ENCODE measurements at places on chromosomes 6 and 20.

DNA sequence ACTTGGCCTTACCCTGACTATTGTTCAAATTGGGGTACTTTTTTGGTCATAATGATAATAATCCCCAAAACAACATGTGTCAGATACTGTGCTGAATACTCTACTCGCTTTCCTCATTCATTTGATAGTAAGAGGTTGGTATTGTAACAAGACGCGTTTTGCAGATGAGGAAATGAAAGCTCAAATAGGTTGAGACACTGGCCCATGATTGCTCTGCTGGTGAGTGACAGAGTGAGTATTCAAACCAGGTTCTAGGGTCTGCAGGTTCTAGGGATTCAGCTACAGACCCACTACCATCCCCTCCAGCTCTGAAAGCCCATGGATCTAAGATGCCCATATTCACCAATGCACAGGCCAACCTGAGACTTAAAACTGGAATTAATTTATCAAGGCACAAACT, 1.3 kb upstream of the ENPP4 start:
- no peak for DNase-seq

- no peak for DNase-seq
Measured at GRCh38 chr6:56771189-56771588, 128.5 kb upstream of the DST start.

- no peak for DNase-seq
Measured at GRCh38 chr6:100449239-100449691, 15.5 kb downstream of the SIM1 start.

DNA sequence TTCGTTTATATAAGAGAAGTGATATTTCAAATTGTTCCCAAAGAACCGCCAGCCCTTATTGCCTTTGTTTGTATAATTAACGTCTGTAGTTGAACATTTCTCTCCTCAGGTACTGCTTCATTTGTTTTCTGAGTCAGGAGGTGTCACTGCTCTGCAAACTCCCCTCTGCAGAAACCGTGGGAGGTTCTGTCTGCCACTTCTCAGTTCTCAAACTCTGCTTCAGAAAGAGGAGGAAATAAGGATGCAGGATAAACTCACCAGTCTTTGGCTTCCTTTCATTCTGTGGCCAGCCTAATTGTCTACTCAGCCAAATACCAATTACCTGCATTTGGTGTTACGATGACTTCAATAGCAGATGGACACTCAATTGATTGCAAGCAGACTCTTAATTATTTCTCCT, 149.8 kb downstream of the PAK5 start:
- DNase-seq, result no peak

GRCh38 chr6:149445095-149445466, 39.7 kb downstream of the ZC3H12D start:
- DNase-seq, result no peak

- DNase-seq, result peak; percentile 65
Measured at GRCh38 chr6:33312361-33313104, 1.3 kb downstream of the TAPBP start.

DNA sequence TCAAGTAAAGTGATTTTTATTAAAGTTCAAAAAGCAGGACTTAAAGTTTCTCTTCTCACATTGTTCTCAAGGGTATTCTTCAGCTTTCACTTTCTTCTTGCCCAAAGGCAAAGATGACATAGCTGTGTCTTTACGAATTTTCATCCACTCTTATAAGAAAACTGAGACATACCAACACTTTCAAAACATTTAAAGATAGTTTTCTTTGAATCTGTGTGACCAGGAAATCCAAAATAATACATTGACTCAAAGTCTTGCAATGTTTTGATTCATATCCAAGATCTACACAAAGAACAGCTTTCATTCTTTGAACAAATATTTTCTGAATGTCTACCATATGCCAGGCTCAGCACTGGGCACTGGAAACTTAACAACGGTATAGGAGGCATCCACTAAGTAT, 117.9 kb downstream of the SIM1 start:
- DNase-seq, result no peak

DNA sequence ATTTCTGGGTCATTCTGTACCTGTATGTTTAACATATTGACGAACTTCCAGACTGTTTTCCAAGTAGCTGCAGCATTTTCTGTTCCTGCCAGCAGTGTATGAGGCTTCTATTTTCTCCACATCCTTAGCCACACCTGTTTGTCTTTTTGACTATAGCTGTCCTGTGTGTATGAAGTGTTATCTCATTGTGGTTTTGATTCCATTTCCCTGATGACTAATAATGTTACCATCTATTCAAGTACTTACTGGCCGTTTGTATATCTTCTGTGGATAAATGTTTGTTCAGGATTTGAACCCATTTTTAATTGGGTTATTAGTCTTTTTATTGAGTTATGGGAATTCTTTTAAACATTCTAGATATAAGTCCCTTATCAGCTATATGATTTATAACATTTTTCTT, 95.2 kb downstream of the JAG1 start:
- DNase-seq, result no peak

- DNase-seq, result no peak
Measured at GRCh38 chr6:90266905-90267621, 29.6 kb downstream of the BACH2 start.

DNA sequence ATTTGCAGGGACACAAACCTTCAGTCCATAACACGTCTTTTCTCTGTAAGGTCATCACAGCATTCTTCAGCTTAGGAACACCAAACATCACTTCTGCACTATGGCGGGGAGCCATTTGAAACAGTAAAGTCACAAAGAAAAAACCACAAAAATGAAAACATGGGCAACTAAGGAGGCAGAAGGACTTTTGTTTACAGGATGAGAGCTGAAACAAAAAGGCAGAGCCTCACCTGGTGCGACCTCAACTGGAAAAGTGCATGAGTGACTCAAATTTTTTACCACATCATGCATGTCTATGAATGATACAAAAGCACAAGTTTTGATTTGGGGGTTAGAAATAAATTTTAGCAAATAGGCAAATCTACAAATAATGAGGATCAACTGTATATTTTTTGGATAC, 68.2 kb upstream of the TNFAIP3 start:
- no peak for DNase-seq

GRCh38 chr6:111031151-111031550, 49.3 kb downstream of the RPF2 start:
- no peak for DNase-seq

DNA sequence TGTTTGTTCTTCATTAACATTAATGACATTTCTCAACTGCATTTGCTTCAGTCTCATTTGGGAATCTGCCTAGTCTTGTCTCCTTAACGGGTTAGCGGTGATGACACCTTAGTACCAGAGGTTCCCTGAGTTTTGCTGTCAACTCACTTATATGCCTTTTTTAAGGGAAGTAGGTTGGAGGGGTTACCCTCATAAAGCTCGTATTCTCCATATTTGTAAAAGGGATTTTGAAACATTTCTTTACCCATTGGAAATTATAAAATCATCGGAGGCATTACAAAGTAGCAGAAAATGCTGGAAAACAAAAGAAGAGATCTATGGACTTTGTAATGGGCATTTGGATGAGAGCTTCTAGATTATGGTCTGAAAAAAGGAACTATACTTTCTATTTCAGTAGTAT, 88.7 kb upstream of the PRDM1 start:
- no peak for DNase-seq

- no peak for DNase-seq
Measured at GRCh38 chr6:79031821-79032590, 46.0 kb downstream of the PHIP start.

DNA sequence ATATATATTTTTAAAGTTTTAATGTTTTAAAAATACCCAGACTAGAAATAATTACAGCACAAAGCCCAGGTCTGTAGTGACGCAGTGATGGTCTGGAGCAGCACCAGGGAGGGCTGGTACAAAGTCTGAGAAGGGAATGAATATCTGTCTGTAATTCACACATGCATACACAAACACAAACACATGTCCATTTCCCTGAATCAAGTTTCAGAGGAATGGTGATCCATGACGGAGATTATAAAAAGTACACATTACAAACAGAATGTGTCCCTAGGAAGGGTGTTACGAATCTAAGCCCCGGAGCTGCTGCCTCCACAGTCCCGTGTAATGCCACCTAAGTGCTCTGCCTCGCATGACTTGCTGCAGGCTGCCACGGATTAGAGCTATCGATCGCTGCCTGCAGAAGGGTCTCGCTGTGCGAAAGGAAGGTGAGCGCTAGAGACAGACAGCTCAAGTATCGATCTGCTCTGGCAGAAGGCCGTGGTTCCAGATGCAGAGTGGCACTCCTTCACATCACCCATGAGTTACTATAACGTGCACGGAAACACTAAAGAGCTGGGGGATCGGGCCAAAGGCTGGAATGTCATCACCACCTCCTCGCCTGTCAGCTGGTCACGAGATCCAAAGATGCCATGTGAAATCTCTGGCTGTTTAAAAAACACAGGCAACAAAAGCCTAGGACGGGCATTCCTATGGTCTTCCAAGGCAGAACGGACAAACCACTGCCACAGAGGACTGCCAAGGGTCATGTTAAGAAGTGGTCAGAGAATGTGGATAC, 87.1 kb downstream of the INSM1 start:
- DNase-seq, result no peak

GRCh38 chr6:40586369-40587201, 579 bp downstream of the LRFN2 start:
- DNase-seq, result no peak

DNA sequence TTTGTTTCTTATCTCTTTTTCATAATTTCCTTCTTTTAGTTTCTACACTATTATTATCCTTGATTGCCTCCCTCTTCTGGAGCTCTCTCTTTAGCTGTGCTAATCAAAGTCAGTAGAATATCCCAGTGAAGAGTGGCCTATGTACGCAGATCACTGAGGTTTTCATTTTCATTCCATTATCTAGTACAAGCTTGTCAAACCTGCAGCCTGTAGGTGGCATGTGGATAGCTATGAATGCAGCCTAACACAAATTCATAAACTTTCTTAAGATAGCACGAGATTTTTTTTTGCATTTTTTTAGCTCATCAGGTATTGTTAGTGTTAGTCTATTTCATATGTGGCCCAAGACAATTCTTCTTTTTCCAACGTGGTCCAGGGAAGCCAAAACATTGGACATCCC, 825.7 kb upstream of the MAP3K7 start:
- no peak for DNase-seq

GRCh38 chr6:63923139-63923739, 287.6 kb downstream of the PHF3 start:
- DNase-seq, result no peak

- no peak for DNase-seq
Measured at GRCh38 chr6:134519465-134519864, 201.6 kb upstream of the SGK1 start.

GRCh38 chr20:61385296-61385695, 133.2 kb downstream of the CDH4 start:
- no peak for DNase-seq

- no peak for DNase-seq
Measured at GRCh38 chr20:21613512-21613911, 92.0 kb upstream of the PAX1 start.

DNA sequence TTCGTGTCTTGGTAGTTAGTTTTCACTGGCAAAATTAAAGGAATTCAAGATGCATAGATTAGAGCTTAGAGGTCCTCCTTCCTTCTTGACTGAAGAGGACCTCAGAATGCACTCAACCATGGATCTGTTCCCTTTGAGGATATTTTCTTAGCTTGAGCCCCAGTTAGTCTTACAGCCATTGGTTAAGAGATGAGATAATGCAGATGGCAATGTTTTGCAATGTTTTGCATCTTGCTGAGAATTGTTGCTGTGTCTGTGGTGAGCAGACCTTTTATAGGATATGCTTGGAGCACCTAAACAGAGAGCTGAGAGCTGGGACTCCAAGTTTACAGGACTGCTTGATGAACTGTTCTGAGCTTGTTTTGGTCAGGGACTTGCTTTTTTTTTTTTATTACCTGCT, 107.5 kb downstream of the TMEM170B start:
- DNase-seq, result no peak

GRCh38 chr6:161963634-161964234, 689.9 kb upstream of the AGPAT4 start:
- DNase-seq, result no peak

DNA sequence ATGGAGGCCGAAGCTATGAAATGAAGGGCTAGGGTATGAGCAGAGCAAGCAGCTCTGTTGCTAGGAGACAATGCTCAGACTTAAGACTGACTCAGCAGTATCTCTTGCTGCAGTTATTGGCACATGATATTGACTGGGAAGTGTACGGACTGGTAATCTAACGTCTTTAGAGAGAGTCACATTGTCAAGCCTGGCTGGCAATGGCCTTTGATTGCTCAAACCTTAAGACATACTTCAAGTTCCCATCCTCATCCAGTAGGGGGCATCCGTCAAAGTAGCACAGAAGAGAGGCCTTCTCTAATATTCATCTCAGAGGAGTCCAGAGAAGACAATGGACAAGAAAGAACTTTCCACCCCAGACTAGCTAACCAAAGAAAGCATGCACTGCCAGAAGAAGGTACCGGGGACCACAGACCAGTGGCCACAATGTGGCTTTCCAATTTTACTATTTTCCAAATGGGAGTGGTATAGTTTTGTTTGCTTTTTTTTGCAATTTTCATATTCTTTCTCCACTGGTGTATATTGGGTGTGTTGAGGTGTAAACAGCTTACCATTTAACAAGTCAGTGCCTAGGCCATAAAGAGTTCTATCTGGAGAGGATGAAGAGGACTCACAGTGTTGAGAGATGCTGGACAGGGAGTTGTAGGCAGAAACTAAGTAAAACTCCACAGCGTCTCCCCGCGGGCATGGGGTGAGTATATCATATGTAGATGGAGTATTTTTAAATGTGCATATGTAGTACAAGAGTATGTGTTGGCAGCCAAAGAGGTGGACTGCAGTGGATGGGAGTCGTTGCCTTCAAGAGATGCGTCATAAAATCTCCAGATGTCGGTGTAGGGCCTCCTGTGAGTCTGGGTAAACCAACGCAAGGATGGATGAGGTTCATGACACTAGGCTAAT, 36.7 kb downstream of the LRFN2 start:
- DNase-seq, result no peak

GRCh38 chr20:52787216-52787615, 184.9 kb upstream of the TSHZ2 start:
- DNase-seq, result no peak

GRCh38 chr6:105642708-105643107, 239.8 kb upstream of the PREP start:
- no peak for DNase-seq

- DNase-seq, result no peak
Measured at GRCh38 chr6:136113736-136114173, 136.4 kb downstream of the MTFR2 start.

All from stimulated activated CD4-positive, alpha-beta T cell treated with anti-CD3 and anti-CD28 coated beads, Interleukin-1b, Interleukin-23, amount 100 ng/mL, for 1 hour (primary cell).